ENCODE measurements at places on chromosomes 4 and X.

DNA sequence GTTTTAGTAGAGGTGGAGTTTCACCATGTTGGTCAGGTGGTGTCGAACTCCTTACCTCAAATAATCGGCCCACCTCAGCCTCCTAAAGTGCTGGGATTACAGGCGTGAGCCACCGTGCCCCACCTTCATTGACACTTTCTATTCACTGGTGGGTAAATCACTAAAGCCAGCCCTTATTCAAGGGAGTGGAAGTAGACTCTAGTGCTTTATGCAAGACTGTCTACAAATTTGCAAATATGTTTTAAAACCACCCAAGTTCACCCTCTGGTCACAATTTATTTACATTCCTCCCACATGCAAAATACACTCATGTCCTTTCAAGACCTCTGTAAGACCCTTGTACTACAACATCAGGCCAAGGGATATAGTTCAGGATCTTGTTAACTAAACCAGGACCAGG is 45.0 kb downstream of the SLC34A2 start:
- no peak for DNase-seq

- DNase-seq: no peak
Observed at GRCh38 chr4:95170176-95170575, 378.6 kb downstream of the UNC5C start.

GRCh38 chrX:117743469-117744251 is 372.9 kb downstream of the KLHL13 start:
- DNase-seq: peak; percentile 2

GRCh38 chrX:22345884-22346283 is 73.2 kb downstream of the CBLL2 start:
- DNase-seq: no peak

- DNase-seq: peak; percentile 14
Observed at GRCh38 chr4:77074381-77074831, 1.4 kb downstream of the CCNI start.

GRCh38 chr4:98581126-98581525 is 77.3 kb downstream of the TSPAN5 start:
- no peak for DNase-seq

DNA sequence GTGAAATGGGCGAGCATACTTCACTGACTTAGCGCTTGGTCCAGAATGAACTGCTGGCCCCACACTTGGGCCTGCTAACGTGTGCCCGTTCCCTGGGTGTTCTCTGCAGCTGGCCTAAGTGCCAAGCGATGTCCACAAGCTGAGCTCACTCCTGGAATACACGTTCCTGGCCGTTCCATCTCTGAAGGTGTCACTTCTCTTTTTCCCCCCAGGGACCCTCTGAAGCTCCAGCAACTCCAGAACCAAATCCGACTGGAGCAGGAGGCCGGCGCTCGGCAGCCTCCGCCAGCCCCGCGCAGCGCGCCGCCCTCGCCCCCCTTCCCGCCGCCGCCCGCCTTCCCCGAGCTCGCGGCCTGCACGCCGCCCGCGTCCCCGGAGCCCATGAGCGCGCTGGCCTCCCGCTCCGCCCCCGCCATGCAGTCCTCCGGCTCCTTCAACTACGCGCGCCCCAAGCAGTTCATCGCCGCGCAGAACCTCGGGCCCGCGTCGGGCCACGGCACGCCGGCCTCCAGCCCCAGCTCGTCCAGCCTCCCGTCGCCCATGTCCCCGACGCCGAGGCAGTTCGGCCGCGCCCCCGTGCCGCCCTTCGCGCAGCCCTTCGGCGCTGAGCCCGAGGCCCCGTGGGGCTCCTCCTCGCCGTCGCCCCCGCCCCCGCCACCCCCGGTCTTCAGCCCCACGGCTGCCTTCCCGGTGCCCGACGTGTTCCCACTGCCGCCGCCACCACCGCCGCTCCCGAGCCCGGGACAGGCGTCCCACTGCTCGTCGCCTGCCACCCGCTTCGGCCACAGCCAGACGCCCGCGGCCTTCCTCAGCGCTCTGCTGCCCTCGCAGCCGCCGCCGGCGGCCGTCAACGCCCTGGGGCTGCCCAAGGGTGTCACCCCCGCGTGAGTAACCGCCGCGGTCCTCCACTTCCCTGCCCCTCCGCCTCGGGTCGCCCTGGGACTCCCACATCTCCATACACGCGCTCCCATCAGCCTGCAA is 132.3 kb downstream of the CBR4 start:
- no peak for DNase-seq

GRCh38 chrX:96455078-96455477 is 229.6 kb upstream of the DIAPH2 start:
- DNase-seq: no peak

DNA sequence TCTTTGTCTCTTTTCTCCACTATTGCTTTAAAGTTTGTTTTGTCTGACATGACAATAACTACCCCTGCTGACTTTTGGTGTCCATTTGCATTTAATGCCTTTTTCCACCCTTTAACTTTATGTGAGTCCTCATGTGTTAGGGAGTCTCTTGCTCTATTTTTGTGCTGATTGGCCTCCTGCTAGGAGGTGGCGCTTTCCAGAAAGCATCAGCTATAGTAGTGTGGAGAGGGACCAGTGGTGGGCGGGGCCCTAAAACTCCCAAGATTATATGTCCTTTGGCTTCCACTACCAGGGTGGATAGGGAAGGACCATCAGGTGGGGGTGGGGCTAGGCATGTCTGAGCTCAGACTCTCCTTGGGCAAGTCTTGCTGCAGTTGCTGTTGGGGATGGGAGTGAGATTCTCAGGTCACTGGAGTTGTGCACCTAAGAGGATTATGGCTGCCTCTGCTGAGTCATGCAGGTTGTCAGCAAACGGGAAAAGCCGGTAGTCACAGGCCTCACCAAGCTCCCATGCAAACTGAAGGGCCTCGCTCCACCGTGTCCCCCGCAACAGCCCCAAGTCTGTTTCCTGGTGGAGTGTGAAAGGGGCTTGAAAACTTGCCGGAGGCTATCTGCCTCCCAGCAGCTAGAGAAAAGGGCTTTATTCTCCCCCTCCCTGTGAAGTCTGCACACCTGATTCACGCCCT is 156.3 kb downstream of the CPEB2 start:
- no peak for DNase-seq

DNA sequence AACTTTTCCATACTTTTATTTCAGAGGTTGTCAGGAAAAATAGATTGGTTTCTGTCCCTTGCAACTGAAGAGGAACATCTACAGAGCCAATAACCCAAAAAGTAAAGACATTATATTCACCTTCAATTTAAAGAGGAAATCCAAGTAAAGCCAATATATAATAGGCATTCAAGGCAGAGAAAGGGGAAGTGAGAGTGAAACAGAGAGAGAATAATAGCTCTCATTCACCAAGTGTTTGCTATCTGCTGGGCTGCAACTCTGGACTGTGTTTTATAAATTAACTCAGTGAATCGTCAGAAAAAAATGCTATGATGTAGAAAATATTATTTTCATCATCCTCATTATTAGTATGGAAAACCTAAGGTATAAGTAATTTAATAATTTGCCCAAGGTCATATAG is 448.5 kb downstream of the TRAM1L1 start:
- DNase-seq: no peak

DNA sequence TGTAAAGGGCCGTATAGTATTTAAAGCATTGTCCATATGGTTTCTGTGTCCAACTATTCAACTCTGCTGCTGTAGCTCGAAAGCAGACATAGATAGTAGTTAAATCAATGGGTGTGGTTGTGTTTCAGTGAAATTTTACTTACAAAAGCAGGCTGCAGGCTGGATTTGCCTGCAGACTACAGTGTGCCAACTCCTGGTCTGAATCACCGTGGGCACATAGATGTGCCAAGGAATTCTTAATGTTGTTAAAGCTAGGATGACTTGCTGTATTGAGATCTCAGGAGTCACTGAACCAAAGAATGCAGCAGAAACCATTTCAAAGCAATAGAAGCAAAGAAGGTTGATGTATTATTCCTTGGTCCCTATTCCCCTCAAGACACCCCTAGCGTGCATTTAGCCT is 379.0 kb downstream of the STIM2 start:
- DNase-seq: no peak

- peak; percentile 2 for DNase-seq
Observed at GRCh38 chr4:78592088-78592783, 40.7 kb downstream of the ANXA3 start.

DNA sequence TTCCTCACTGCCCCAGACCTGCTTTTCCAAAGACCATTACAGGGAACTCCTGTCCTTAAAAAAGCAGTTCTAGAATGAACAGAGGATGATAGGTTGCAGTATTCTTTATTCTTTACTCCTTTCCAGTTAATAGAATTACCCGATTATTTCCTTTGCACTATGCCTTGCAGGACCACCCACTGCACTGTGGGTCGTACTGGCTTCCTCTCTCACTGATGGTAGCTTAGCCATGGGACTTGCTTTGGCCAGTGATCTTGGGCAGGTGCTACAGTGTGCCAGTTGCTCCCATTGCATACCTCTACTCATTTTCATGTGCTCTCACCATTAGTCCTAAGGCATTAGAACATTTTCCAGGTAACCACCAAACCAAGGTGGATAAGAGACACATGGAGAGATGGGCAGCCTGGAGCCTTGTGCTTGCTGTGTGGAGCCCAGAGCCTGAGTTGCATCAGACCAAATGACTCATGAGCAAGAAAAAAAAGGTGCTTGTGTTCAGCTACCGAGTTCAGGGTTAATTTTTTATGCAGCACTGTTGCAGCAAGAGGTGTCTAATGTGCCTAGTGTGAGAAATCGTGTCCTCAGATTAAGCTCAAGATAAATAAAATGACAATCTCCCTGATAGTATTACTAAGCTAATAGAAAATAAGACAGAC is 7.6 kb upstream of the UNC5C start:
- DNase-seq: no peak

- no peak for DNase-seq
Observed at GRCh38 chr4:996997-997374, 3.8 kb upstream of the SLC26A1 start.

DNA sequence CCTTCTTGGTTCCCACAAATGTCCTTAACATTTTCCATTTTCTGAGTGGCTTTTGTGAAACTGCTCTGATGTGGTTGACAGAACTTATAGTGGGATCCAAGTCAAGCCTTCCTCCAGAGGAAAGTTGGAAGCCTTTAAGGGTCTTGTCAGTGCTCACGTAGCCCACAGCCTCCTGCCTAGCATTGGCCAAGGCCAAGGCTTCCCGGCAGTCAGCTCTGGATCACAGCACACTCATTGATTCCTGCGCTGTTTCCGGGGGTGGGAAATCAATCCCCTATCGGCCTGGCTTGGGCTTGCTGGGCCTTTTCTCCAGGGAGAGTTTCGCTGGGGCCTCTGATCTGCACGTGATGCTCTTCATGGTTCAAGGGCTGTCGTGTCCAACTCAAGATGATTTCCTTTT is 76.1 kb downstream of the SLC9A6 start:
- DNase-seq: no peak

DNA sequence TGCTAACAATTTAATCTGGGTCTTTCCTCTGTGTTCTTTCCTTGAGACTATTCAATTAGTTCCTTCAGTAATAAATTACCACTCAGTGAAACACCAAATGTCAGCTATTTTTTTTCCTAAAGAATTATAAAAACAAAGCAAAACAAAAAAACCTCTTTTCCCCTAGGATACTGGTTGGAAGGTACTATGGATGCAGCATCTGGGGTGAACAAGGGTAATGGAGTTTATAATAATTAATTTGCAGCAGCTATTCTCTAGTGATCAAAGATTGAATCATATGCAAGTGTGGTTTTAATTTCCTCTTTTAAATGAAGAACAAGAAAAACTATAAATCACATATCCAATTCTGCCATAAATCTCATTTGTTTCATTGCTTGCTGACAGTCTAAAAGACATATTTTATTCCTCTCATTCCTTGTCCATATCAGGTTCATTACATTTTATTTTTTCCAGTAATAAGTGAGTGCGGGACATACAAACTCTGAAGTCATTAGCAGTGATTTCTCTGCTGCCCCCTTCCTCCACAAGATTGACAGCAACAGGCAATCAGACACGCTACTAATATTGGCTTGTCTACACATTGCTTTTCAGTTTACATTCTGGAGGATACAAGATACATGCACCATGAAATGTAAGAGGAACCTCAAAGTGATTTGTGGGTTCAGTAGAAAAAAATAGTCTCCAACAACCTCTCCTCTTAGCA is 1093.4 kb upstream of the SLIT2 start:
- DNase-seq: no peak

DNA sequence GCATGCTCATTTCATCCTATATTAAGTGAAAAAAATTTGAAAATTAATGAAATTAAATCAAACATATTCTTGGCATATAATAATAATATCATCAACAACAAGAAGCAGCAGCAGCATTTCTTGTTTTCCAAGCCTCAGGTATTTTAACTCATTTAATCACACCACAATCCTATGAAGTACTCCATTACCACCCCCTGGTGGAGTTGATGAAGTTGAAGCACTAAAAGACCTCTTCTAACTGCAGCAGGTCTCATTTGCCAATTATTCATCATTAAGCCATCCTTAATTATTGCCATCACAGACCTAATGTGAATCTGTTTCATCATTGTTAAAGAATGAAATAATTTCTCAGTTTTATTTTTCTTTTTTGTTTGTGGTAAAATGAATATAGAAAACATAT is 801.4 kb upstream of the GRID2 start:
- no peak for DNase-seq

DNA sequence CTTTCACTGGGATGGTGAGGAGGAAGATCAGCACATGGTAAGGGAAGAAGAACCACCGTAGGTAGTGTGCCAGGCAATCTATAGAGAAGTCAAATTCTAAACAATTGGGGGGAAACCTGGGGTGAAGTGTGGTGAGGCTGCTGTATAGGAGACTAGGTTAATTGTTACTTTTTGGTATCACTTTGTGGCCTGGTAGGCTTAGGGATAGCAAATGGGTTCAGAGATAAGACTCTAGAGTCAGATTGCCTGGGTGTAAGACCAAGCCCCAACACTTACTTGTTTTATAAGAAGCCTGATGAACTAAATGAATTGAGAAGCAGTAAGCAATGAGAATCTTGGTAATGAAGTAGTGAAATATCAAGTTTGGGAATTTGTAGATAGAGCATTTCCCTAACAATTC is 8.7 kb downstream of the SMAD1 start:
- DNase-seq: no peak

GRCh38 chrX:44344687-44345086 is 1.2 kb upstream of the EFHC2 start:
- no peak for DNase-seq

Data from NCI-H748 treated with DMSO at 0.1 percent for 48 hours (cell line).